ENCODE measurements at places on chromosomes 3 and 15. TPM values are rescaled to one million over a fixed set of nuclear protein-coding genes. Genes with fewer than 3 reads are reported as not detected.

GRCh38 chr3:17329927-17330326, 412.5 kb downstream of the TBC1D5 start:
- no peak for DNase-seq

DNA sequence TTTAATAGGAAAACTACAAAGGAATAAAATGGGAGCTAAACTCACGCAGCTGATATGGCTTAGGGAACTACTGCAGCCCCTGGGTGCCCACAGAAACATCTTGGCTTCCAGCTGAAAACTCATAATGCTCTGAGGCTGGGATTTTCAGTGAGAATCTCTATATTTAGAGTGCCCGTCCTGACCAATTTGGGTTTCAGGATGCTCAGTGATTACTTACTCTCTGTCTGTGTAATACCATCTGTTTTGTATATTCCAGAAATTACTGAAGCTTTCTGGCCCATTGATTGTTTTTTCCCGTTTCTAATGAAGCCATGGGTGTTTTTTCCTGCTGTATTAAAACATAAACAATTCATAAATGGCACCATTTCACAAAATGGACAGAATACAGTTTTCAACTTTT, 50.6 kb upstream of the ZNF385D start:
- DNase-seq: no peak

- no peak for DNase-seq
Observed at GRCh38 chr15:75114796-75115195, 86.9 kb upstream of the C15orf39 start.

DNA sequence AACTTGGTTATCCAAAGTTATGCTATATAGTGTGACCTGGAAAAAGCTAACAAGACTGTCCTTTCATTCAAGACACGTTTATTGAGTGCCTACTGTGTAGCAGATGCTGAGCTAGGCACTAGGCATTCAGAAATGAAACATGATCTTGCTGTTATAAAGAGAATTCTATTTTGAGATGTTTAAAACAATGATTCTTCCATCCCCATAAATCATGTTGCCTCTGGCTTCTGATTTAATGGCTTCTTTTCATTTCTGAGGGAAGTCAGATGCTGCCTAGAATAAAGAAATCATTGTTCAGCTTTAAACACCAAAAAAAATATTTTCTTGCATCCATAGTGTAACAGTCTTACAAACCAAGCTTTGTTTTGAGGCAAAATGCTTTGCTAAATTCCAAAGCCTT, 620.9 kb upstream of the UBE2E2 start:
- no peak for DNase-seq

DNA sequence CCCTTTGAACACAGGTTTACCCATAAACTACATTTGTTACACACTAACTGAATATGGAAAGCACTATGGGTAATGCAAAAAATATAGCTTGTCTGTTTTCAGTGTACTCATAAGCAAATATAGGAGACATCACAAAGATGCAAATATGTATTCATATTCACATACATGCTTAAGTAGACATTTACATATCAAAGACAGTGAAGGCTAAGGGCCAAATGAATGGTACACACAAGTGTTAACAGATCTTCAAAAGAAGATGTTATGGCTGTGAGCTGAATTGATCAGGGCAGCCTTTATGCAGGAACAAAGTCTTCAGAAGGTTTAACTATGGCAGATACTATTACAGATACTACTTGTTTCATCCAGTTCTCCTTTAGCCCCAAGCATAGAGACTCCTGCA, 384.1 kb downstream of the FHIT start:
- no peak for DNase-seq

- DNase-seq: no peak
Observed at GRCh38 chr3:161343986-161344385, 27.3 kb downstream of the SPTSSB start.

GRCh38 chr3:86865506-86865905, 125.4 kb downstream of the VGLL3 start:
- DNase-seq: no peak

DNA sequence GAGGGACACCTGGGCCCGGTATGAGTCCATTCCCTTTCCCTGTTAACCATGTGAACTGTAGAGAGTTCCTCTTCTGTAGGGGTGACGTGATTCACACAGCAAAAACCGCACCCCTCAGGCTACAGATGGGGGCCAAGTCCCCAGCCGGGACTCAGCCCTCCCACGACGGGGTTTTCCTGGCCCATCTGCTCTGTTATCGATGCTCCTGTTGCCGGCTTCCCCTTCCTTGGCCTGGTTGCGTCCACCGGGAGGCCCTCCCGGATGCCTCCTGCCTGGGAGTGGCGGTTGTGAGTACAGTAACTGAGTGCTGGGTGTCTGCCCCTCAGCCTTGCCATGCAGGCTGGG, 817 bp upstream of the PLXNA1 start:
- DNase-seq: no peak

GRCh38 chr3:30775040-30775439, 119.4 kb downstream of the GADL1 start:
- no peak for DNase-seq

DNA sequence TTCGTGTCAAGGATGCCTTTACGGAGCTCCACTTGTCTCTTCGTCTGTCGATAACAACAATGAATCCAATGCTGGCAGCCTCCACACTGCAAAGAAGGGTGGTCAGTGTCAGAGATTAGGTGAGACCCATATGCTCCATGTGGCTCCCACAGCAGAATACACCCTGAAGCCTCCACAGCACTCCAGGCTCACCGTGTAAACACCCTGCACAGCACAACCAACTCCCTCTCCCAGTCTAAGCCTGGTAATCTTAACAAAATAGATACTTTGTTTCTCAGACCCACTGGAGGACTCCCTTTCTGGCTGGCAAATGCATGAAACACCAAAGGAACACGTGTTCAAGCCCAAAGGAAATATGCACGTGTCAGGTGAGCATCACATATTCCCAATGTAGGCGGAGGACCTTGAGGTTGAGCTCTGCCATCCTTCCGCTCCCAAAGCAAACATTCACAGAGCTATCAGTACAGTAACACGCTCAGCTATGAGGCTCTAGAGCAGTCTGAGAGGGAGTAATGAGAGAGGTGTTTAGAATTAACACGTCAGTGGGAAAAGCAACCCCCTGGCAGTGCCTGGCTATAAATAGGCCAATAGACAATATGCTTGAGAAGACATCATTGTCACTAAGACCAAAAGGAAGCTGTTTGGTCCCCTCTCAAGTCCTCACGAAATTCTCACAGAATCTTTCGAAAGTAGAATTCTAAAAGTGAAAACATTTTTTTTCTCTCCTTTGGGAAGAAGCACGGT, 86.7 kb downstream of the MCF2L2 start:
- DNase-seq: no peak

DNA sequence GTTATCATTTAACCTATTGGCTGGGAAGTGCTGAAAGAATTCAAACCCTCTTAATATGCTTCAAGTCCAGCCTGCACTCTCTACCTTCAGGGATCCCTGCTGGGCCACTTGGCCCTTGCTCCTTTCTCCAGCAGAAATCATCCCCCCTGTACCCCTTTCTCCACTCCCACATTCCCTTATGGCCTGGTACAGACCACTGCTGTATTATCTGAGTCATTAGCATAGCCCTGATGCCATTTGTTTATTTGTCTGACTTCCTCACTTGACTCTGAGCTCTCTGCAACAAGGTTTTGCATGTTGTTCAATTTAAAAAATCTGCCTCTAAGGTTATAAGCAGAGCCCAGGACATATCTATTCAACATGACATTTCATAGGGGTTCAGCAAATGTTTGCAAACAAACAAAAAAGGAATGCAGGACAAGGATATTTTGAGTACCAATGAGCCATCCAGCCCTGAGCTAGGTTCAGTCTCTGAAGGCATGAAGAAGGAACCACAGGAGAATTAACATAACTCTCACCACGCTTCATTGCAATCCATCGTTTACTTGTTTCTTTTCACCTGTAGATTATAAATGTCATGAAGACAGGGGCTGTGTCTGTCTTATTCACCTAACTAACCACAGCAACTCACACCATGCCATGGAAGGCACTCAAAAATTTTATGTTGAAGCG, 26.6 kb upstream of the HES1 start:
- DNase-seq: no peak

- DNase-seq: no peak
Observed at GRCh38 chr3:55270976-55271375, 216.1 kb downstream of the WNT5A start.

Gene CCR1
- total RNA-seq: not detected

Gene CNTN6
- 17.2 TPM for total RNA-seq

Gene FANCD2OS
- total RNA-seq: not detected

Gene PLSCR2
- total RNA-seq: 0.31 TPM

Gene SELENOT
- 49.2 TPM for total RNA-seq
